ACHN (cell line): ENCODE measurements at places on chromosomes 5 and 9.

GRCh38 chr5:68875351-68875750, 218.5 kb upstream of the SLC30A5 start:
- DNase-seq = no peak

DNA sequence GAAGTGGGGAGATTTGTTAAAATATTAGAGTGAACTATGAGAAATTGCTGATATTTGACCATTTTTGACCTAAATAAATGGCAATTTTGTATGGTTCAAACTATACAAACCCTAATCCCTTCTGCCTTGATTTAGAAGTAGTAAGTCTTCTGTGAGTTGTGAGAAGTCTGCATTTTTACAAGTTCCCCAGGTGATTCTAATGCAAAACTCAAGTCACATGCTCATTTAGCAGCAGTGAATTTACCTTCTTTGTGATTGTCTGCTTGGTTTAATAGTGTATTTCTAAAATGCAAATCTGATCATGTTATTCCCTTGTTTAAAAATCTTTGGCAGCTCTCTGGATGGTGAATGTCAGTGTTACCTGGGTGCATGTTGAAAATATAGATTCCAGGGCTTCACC, 2.8 kb downstream of the MEGF10 start:
- DNase-seq = no peak

DNA sequence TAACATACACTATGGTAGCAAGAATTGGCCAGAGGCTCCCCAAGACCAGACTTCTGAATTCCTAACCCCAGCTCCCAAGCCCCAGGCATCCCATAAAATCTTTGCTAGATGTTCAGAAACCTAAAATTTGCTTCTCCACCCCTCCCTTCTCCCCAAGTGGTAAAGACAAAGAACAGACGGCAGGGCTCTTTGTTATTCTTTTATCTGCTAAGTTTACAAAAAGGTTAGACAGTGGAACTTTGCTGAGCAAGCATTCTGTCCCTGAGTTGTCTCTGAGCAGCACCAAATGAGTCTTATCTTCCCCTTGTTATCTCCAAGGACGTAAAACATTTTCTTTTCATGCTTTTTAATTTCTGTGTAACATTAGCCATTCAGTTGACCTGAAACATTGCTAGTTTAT, 30.2 kb downstream of the TJP2 start:
- no peak for DNase-seq

DNA sequence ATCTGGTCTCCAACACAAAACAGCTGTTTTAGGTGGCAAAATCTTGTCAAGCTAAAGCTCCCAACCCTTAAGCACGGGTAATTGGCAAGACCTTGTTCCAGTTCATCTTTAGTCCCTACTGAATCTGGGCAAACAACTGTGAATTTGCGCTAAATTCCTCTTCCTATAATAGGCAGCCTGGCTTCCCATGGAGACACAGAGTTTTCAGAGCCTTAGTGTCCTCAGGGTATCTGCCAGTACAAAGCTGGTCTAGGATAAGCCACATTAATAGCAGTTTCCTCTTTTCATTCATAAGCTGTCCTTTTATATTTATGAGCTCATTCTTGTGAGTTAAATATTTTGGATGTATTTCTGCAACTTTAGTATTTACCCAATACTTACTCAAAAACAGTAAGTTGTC, 59.5 kb downstream of the FGF10 start:
- no peak for DNase-seq

- no peak for DNase-seq
These were observed 130.0 kb upstream of the DMRTA1 start for GRCh38 chr9:22316645-22317044.

DNA sequence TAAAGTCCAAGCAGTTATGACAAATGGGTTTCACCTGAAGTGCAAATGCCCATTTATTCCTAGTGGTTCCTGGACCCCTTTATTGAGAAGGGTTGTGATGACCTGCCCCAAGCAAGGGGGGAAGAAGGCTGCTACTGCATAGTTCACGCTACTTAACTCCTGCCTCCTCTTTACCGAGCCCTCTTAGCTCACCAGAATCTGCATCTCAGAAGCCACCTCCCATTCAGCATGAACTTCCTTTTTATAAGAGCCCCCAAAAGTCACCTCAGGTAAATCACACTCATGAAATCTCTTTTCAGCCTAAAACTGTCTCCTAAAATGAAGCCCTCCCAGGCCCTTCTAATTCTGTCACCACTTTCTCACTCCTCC, 26.6 kb upstream of the C9orf72 start:
- DNase-seq = no peak

DNA sequence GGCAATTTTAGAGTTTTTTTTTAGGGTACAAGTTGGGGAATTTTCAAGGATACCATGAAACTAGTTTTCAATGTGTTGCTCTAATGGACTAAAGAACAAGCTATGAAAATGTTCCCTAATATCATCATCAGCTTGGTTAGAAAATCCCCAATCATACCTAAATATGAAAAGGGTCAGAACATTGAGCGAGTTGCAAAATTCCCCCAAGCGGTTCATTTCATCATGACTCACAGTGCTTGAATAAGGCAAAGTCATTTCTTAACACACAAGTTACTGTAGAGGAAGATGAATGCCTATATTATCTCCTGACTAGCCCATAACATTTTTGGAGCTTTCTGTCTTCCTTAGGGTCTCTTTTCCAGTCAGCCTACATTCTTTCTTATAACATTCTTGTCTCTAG, 62.7 kb downstream of the ST8SIA4 start:
- peak; percentile 58 for DNase-seq

GRCh38 chr5:103041071-103041676, 78.8 kb downstream of the GIN1 start:
- DNase-seq = peak; percentile 53
